ENCODE measurements at places on chromosomes 7 and 10. TPM values are rescaled to one million over a fixed set of nuclear protein-coding genes. Genes with fewer than 3 reads are reported as not detected.

The OTUD1 gene
- 21.4 TPM for total RNA-seq

The CALN1 gene
- not detected for total RNA-seq

The UPK3BL2 gene
- total RNA-seq: 24.3 TPM

The OIT3 gene
- not detected for total RNA-seq

The NEBL gene
- total RNA-seq: 21.9 TPM

GRCh38 chr10:122034149-122034756, 45.3 kb downstream of the TACC2 start:
- no peak for DNase-seq

DNA sequence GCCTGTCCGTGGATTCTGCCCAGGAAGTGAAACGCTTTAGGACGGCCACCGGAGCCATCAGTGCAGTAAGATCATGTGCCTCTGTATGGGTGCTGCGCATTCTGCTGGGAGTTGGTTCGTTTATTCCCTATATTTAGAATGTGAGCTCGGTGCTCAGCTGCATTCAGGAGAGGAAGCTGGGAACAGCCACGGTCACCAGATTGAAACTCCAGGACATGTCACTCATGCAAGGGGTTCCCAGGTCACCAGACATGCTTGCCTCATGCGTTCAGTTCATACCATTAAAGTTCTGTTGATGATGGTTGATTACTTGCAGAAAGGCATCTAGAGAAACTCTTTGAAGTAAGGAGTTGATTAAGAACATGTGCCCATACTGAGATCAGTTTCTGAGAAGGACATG, 78.1 kb downstream of the TRRAP start:
- DNase-seq: no peak

GRCh38 chr7:90345595-90346335, 751 bp upstream of the GTPBP10 start:
- peak; percentile 11 for DNase-seq

DNA sequence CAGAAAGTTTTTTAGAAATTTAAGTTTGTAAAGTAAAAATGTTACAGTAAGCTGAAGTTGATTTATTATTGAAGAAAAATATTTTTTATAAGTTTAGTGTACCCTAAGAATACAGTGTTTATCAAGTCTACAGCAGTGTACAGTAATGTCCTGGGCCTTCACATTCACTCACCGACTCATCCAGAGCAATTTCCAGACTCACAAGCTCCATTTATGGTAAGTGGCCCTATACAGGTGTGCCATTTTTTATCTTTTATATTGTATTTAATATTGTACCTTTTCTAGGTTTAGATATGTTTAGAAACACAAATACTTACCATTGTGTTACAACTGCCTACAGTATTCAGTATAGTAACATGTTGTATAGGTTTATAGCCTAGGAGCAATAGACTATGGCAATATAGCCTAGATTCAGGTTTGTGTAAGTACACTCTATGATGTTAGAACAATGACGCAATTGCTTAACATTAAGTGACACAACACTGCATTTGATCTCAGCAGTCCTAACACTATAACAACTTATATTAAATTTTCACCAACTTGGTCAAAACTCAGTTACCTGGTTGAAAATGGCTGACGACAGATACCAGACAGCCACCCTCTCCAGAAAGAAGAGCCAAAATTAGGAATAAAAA, 45.7 kb downstream of the HIBADH start:
- DNase-seq: no peak

DNA sequence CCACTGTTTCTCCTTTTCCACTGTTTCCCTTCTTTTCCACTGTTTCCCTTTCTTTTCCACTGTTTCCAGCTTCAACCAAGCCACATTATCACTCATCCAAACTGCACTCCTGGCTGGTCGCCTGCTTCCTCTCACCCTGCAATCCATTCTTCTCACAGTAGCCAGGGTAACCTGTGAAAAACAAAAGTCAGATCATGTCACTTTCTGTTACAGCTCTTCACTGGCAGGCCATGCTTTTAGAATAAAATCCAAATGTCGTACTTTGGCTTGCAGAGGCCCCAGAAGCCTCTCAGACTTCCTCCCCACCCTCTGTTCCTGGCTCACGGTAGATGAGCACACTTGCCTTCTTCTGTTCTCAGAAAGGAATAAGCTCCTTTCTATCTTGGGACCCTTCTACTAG, 33.9 kb downstream of the STARD3NL start:
- no peak for DNase-seq

GRCh38 chr7:70214071-70214470, 615.8 kb downstream of the AUTS2 start:
- DNase-seq: no peak

GRCh38 chr7:7265081-7266075, 83.0 kb downstream of the C1GALT1 start:
- no peak for DNase-seq

- no peak for DNase-seq
Measured at GRCh38 chr10:57880446-57881227, 387.1 kb downstream of the IPMK start.

DNA sequence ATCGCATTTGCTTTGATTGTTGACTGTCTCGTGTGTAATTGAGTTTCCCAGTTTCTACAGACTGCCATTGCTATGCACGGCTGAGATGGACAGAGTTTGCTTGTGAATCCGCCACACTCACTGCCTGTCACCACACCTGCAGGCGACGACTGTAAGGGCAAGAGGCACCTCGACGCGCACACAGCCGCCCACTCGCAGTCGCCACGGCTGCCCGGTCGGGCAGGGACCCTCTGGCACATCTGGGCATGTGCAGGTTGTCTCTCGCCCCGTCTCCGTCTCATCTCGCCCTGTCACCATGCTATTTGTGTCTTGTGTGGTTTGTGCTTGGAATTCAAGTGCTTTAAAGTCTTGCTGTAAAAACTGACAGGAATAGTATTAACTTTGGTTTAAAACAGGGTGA, 17.5 kb downstream of the SUN1 start:
- DNase-seq: no peak

- no peak for DNase-seq
Measured at GRCh38 chr10:124138883-124139348, 45.5 kb upstream of the CHST15 start.

GRCh38 chr10:34687434-34688210, 127.5 kb downstream of the PARD3 start:
- DNase-seq: no peak

- no peak for DNase-seq
Measured at GRCh38 chr10:80611481-80612185, 73.9 kb downstream of the SH2D4B start.

GRCh38 chr7:133409421-133409820, 156.5 kb downstream of the EXOC4 start:
- DNase-seq: no peak

- no peak for DNase-seq
Measured at GRCh38 chr10:87053111-87053510, 33.0 kb downstream of the FAM25A start.

- no peak for DNase-seq
Measured at GRCh38 chr7:34839645-34840044, 181.6 kb downstream of the NPSR1 start.

DNA sequence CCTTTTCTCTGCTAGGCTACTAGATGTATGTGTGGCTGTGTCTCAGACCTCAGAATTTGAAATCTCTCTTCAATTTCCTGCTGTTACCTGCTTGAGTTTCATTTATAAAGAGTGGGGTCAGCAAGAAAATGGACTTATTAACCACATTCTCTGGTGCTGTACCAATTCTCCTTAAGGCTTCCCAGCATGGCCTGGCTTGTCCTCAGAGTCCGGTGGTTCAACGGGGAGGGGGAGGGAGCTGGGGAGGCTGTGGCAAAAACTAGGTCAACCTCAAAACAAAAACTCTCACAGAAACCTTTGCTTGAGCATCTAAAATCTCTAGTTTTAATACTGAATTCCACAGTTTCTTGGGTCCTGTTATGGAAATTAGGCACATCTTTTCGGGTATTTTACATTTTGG, 389.1 kb upstream of the COBL start:
- no peak for DNase-seq

GRCh38 chr7:81175275-81175940, 256.6 kb upstream of the SEMA3C start:
- peak; percentile 36 for DNase-seq

GRCh38 chr10:1406132-1406966, 331.0 kb downstream of the ADARB2 start:
- DNase-seq: no peak

DNA sequence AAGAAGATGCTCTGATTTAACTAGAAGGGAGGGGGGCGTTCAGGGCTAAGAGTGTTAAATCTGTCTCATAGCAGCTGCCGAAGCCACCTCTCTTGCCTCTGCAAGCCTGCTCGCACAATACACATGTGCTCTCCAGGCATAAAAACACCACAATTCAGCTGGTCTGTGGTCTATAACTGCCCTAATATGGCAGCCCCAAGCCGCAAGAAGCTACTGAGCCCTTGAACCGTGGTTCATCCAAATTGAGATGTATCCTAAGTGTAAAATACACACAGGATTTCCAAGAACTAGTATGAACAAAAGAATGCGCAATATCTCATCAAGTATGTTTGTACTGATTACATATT, 70.8 kb upstream of the FGFR2 start:
- DNase-seq: no peak

GRCh38 chr10:32253821-32254220, 93.1 kb downstream of the EPC1 start:
- no peak for DNase-seq

DNA sequence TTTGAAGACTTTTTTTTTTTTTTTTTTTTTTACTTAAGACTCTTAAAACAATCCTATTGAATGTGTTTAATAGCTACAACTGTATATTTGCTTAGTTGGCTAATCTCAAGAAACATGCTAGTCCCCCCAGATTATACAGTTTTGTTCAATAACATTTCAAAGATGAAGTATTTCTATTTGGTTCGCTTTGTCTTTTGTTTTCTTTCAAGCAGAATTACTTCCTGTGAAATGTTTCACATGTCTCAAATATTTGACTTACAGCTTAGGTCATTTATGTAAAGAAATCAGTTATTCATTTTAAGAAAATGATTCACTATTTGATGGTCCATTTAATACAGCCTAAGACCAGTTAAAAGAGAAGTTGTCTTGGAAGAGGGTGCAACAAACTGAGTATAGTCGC, 12.8 kb upstream of the LAMB1 start:
- DNase-seq: no peak

DNA sequence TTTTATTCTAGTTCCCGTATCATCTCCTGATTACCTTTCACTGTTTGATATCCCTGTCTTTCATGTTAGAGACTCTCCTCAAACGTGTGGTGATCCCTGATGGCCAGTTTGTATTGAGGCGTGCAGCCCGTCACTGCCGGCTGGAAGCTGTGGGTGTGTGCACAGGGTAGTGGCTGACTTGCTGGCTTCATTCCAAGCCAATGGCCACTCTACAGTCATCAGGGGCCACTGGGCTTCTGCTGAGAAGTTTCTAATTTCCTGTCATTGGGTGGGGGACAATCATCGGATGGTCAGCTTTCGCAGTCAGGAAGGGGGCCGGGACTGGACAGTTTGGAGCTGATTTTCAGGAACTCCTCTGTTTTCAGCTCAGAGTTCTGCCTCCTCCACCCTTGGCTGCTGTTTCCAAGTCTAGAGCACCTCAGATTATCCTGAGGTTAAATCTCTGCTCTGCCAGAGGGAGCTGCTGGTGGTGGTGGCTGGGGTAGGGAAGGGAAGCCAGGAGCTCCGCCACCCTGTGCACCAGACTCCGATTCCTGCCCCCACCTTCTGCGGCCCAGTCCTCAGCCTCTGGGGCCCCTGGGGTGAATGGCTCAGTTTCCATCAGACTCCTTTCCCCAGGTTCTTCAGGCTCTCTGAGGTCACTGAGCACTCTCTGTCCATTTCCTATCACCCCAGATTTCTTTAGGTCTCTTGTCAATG, 34.9 kb downstream of the BAIAP2L1 start:
- no peak for DNase-seq

DNA sequence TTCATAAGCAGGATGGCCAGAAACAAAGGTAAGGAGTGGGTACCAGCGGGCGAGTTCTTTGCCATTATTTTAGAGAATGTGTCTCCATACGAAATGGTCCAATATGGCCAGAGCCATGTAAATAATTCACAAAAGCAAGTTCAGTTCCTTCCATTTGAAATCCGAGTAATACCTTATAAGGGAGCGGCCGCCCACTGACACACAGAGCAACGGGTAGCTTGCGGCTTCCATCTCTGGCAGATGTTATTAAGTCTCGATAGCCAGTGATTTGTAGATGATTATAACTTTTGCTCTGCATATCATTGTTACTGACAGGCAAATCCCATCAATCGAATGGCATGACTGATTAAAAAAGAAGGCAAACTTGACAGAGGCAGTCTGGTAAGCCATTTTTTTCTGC, 63.2 kb downstream of the GFRA1 start:
- DNase-seq: no peak

DNA sequence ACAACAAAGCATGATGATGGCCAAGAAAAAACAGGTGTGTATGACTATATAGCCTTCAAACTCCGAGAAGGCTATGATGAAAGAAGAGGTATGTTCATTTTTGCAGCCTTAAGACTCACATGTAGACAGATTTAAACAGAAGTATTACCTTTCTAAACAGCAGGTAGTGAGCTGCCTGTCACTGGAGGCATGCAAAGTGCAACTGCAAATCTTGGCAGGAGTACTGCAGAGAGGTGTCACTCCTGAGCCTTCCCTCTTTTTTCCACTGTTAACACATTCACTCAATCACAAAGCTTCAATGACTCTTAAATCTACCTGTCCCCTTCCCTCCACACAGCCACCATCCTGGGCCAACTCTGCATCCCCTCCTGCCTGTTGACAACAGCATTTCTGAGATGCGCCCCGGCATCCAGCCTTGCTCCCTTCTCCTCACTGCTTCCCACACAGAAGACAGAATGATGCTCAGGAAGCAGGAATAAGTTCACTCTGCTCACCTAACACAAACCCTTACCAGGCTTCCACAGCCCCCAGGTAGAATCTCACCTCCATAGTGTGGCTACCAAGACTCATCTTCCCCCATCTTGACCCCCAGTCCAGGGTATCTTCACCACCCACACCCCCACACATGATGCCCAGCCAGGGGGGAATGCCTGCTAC, 161.9 kb upstream of the ZMIZ1 start:
- DNase-seq: no peak

DNA sequence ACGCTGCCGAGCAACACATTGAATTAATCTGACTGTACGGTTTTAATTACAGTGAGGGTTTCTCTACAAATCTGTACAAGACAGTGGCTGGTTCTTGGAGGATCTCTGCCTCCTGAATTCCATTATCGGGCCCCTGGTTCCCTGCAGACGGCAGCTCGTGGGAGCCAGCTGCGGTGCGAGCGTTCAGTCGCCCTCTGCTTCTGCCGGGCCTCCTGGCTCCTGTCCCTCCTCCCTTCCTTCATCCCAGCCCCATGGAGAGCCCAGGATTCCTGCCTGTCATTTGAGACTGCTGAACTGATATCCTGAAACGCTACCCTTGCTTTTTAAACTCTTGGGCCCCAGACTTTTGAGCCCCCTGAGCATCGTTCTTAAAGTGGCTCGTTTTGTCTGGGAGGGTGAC, 6.6 kb upstream of the DLX6 start:
- no peak for DNase-seq

- no peak for DNase-seq
Measured at GRCh38 chr10:35015843-35016408, 74.2 kb downstream of the CUL2 start.

DNA sequence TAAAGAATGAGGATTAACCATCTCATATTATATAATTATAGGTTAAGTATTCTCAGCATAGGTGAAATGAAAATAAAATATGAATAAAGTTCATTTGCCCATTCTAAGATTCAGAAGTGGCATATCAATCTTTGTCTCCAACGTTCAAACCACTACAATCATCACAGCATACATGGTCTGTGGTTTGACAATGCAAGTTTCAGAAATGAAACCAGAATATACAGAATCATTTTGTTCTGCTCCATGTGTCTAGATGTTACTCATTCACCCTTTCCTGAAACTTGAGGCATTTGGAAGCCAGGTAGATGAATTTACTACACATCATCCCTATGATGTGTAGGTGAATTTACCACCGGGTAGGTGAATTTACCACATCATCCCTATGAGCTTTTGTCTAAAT, 44.5 kb upstream of the PPP1R3A start:
- no peak for DNase-seq

Data from PC-9 (cell line).